Activated CD4-positive, CD25-positive, alpha-beta regulatory T cell (primary cell): ENCODE measurements at places on chromosomes 2 and 18.

- no peak for DNase-seq
Observed at GRCh38 chr18:25305584-25305983, 46.4 kb downstream of the ZNF521 start.

DNA sequence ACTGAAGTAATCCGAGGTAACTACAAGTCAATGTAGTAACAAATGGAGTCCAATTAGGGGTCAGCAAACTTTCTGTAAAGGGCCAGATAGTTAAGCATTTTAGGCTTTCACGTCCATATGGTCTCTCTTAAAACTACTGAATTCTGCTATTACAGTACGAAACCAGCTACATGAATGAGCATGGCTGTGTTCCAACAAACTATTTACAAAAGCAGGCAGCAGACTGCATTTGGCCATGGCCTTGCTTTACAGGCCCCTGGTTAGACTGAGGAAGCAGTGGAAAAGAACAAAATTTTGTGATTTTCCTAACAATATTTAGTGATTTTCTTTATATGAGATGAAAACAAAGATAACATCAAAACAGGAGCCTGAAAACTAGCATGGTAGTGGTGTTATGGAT, 64.0 kb downstream of the RTN4 start:
- no peak for DNase-seq

- no peak for DNase-seq
Observed at GRCh38 chr2:215883799-215884198, 129.6 kb downstream of the MREG start.

- no peak for DNase-seq
Observed at GRCh38 chr2:1865716-1866234, 121.5 kb upstream of the PXDN start.

- DNase-seq: no peak
Observed at GRCh38 chr2:99380376-99381010, 43.3 kb downstream of the EIF5B start.

GRCh38 chr2:160993654-160994061, 166.6 kb upstream of the TANK start:
- DNase-seq: no peak

GRCh38 chr2:11810237-11810977, 64.0 kb downstream of the LPIN1 start:
- no peak for DNase-seq

GRCh38 chr18:26304511-26304910, 78.3 kb downstream of the TAF4B start:
- no peak for DNase-seq

DNA sequence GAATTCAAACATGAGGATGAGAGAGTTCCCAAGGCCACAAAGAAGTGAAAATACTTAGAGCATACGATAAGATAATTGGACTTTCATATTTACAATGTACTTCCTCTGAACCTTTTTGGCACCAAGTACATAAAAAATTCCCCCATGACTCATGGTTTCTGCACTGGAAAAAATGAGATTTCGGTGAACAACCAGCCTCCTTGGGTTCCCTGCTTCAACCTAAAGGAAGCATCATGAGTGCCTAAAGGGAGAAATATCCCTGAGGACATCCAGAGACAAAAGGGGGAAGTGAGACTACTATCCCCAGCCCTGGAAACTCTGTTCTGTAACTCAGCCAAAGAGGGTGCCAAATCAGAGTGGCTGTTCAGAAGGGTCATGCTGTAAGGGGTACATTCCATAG, 562.7 kb upstream of the SLC39A10 start:
- DNase-seq: no peak

- no peak for DNase-seq
Observed at GRCh38 chr2:149991576-149991975, 404.0 kb upstream of the MMADHC start.

GRCh38 chr2:19209575-19210341, 148.7 kb downstream of the OSR1 start:
- no peak for DNase-seq

- DNase-seq: no peak
Observed at GRCh38 chr18:31710826-31711225, 26.4 kb upstream of the B4GALT6 start.

DNA sequence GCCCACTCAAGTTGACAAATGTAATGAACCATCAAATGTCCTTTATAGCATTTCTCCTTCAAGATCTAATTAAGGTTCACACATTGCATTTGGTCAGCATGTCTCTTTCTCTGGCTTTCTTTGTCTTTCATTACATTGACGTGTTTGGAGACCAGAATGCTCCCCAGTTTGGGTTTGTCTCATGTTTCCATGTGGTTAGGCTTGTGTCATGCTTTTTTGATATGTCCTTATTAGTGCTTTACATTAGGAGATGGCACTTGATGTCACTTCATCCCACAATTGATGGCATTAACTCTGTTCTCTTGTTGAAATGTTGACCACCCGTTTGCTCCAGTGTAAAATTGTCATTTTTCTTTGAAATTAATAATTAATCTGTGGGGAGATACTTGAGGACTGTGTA, 165.8 kb downstream of the AKAIN1 start:
- DNase-seq: no peak

- DNase-seq: no peak
Observed at GRCh38 chr2:77778917-77779316, 256.7 kb upstream of the LRRTM4 start.

DNA sequence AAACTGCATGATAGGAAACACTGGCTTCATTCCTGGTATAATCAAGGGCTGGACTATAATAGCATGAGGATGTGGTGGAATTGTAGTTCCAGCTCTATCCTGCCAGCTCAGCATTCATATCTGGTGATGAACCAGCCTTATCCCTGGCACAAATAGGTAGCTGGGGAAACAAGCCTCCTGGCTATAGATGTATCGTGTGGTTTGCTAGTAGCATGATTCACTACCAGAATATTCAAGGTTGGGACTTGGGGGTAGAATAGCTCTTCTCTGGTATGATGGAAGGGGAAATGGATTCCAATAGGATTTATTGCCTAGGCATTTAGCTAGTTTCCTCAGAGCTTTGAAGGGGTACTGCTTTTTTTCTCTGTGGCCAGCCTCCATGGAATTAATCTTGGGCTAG, 532.8 kb downstream of the FBXO15 start:
- no peak for DNase-seq

DNA sequence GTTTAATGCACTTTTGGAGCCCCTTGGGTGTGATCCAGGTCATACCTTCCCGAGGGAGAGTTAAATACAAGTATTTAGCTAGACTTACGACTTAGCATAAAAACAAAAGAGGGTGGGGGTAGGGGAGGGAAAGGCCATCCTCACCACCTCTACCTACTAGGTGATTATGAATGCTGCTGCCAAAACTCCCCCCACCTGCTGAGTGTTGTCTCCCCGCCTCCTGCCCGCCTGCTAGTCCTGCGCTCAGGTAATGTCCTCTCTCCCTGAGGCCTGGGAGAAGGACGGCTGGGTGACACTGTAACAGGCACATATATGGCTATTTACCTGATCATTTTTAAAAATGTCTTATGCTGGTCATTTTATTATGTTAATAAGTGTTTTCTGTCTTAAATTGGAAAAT, 3.0 kb upstream of the NCKAP5 start:
- DNase-seq: no peak

- DNase-seq: no peak
Observed at GRCh38 chr2:230778350-230779063, 65.9 kb downstream of the CAB39 start.

GRCh38 chr2:238936162-238937052, 88.5 kb downstream of the TWIST2 start:
- DNase-seq: no peak

- no peak for DNase-seq
Observed at GRCh38 chr2:120293096-120294007, 40.7 kb downstream of the RALB start.

GRCh38 chr2:133841900-133842299, 273.6 kb upstream of the NCKAP5 start:
- DNase-seq: no peak

GRCh38 chr2:232486558-232487384, 863 bp downstream of the ECEL1 start:
- DNase-seq: no peak

GRCh38 chr2:231644426-231644825, 51.8 kb downstream of the TEX44 start:
- DNase-seq: no peak

DNA sequence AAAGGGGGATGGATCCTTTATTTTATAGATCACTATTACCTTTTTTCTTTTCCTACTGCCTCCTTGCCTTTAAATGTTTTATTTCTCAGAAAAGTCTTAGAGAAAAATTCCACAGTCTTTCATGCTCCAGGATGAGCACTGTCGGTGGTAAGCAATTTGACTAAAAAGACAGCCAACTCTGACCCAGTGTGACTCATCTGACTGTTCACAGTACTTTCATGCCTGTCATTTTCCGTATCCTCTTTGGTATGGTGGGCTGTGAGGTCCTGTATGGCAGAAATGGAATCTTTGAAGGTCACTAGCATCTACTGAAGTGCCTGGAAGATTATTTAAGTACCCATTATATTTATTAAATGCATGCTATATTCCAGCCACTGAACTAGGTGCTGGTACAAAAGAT, 2.1 kb upstream of the RFTN2 start:
- DNase-seq: no peak

GRCh38 chr18:37935086-37935485, 369.5 kb upstream of the CELF4 start:
- no peak for DNase-seq

DNA sequence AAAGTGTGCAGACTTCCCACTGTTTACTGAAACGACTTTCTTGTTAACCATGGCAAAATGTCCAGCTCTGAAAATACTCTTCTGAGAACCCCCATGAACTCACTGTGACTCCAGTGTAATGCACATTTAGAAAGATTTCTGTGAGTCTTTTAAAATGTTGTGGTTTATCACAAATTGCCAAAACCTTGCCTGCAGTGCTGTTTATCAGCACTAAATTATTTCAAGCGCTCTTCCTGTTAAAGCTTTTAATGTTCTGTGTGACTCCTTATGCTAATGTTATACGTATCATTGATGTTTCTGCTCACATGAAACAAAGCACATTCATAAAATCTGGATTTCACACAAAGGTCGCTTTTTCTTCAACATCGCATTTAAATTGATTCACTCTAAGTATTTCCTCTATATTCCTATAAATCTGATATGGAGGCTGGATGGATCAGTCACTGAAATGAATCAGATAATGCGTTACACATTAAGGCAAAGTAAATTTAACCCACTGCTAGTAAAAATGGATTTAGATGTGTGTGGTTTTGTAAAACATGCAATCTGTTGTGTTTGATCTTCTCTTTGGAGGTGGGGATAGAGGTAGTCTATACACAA, 521.2 kb downstream of the NYAP2 start:
- no peak for DNase-seq

DNA sequence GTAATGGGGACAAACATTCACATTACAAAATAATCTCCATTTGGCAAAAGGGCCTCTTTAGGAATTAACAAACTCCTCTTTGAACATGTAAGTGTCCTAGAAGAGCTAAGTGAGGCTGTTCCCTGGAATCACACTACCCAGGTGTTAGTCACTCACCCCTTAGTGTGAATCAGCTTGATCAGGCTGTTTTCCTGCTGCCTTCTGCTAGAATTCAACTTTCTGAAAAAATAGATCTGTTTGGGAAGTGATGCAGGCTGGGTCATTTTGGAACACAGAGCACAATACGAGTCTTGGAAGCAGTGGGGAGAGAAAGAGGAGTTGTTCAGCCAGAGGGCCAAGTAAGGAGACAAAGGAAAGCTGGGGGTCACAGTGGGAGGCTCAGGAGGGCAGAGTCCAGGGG, 40.0 kb downstream of the TTC32 start:
- no peak for DNase-seq

- DNase-seq: no peak
Observed at GRCh38 chr2:38552259-38552658, 50.5 kb downstream of the HNRNPLL start.

GRCh38 chr2:239600001-239600593, 199.3 kb upstream of the HDAC4 start:
- no peak for DNase-seq

DNA sequence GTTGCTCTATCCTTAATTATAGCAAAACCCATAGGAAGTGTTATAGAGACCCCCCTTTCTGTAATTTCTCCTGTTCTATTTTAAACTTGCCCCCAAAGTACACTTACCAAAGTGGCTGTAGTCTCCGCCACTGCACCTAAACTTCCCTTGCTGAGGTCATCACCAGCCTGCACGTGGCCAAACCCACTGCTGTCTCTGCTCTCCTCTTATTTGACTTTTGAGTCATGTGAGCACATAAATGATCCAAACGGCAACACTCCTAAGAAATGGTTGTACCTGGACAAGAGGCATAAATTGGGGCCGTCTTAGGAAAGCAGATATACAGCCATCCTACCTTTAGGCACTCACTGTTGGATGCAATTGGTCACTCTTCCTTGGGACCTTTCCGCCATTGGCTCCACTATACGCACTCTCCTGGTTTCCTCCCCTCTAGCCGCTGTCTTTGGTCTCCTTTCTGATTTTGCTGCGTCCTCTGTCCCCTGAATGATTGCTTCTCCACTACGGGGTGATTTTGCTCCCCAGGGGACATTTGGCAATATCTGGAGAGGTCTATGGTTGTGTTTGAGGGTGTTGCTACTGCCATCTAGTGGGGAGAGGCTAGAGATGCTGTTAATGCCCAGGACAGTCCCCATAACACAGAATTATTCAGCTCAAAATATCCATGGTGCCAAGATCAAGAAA, 19.2 kb upstream of the IL36G start:
- no peak for DNase-seq

GRCh38 chr2:206488623-206489022, 45.3 kb downstream of the ADAM23 start:
- no peak for DNase-seq

DNA sequence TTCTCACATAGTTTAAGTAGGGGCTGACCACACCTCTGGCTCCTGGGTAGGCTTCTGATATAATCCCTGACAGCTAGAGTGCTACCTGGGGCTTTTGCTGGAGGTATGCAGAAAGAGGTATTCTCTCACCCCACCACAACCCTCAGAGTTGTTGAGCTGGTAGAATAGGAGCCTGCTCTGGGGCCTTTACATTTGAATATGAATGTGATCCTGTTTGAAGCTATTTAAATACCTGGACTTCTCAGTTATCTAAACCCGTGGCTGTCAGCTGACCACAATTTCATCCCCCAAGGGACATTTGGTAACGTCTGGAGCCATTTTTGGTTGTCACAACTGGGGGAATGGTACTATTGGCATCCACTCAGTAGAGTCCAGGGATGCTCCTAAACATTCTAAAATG, 669.1 kb downstream of the SATB2 start:
- no peak for DNase-seq

DNA sequence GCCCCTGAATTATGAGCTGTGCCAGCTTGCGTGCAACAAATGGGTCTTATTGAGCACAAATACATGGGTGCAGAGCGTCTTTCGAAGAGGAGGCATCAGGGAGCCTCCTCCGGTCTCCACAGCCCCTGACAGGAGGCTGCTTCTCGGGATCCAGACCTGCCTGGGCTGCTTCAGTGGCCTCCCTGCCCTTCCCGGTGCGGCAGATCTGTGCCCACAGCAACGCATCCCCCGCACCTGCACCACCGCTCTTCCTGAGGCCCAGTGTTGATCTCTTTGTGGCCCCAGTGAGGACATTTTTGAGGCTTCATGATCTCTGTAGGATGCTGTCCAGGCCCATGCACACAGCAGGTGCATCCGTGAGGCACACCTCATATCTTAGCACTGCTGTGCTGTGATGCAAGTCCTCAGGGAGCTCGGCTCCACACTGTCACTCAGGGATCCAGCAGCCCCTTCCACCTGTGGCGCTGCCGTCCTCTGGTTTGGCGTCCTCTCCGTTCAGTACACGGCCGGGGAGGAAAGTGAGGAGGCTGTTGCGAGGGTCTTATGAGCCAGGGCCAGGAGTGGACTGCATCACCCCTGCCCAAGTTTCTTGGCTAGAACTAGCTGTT, 17.4 kb downstream of the RTP5 start:
- no peak for DNase-seq
